Amniotic epithelial cell (primary cell): ENCODE measurements at places on chromosomes 5 and 9.

DNA sequence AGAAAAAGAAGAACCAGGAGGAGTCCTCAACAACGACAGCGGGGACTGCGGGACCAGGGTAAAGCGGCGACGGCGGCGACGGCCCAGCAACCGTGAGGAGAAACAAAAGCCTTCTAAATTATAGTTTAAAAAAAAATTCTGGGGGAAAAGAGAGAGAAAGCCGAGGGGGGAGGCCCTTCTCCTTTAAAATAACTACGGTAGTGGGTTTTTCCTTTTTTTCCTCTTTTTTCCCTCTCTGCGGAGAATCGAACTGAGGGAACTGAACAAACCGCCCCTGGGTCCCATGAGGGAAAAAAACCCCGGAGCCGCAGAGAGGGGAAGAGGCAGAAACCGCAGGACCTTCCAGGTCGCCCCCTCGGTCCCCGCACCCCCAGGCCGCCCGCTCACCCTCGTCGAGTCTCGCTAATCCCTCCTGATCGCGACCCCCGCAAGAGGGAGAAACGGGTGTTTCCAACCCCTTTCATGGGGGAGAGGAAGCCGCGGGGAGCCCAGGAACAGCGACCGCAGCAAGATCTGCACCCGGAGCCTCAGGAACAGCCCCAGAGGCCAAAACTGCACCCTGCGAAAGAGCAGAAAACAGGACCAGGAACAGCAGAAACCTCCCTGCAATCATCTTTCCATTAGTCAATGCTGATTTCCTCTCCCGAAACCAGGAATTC lies 453 bp downstream of the CPEB4 start:
- DNase-seq, result no peak

DNA sequence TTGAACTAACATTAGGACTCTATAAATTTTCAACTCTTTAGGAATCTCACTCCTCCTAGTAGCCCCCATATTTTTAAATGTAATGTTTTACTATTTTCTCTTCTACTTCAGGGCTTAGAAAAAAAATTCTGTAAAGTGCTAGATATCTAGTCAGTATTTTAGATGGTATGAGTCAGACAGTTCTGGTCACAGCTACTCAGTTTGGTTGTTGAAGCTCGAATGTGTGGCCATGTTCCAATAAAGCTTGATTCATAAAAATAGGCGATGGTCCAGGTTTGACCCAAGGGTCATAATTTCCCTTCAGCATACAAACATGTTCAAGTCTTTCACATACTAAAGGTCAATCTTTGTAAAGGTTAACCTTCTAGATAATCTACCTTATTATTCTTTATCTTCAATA lies 566.0 kb upstream of the CDH18 start:
- peak; percentile 35 for DNase-seq

GRCh38 chr5:43410414-43410813 lies 1.8 kb downstream of the CCL28 start:
- DNase-seq, result no peak

DNA sequence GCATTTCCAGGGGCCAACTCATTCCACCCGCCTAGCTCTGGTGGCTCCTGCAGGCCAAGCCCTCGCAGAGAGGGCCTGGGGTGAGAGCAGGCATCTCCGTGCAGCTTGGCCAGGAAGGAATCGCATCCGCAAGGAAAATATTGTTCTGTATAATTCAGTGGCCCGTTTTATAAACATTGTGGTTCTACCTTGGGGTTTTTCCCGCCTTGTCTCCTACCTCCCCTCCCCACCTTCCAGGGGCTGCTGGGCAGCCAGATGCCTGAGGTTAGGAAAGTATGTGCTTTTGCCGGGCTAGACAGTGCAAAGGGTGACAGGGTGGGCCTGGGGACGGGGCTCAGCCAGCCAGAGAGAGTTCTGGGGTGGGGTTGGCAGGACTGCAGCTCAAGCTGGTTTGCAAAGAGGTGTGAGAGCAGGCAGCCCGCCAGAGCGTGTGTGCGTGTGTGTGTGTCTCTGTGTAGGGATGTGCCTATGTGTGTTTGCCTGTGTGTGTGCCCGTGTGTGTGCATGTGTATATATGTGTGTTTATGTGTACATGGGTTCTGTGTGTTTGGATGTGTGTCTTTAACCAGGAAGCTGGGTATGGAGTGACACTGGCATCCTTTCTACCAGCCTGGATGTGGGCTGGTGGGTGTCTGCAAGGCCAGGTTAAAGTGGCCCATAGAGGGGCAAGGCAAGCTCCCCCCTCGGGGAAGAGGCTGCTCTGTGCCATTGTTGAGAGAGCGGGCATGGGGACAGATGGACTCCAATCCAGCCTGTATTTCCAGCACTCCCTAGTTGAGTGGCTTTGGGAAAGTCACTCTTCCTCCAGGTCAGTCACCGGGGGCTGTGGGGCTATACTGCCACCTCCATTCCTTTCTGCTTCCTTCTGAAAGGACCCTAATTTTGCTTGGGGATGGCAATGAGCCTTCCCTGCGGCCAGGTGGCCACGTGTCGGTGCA lies 10.6 kb upstream of the SLC2A6 start:
- no peak for DNase-seq

DNA sequence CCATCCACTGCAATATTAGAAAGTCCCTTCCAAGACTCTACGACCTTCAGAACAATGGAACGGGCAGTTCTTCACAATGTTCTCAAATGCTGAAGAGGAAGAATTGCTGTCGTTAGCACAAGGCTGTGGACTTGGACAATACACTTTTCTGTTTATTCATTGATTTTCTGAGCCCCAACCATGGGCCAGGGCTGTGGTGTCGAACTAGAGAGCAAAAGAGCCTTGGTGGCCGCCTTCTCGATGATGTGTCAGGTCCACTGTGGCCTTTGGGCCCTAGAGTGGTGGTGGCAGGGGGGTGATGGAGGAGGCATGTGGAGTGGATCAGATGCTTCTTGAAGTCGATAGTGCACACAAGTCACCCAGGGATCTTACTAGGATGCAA lies 18.5 kb upstream of the KIF12 start:
- DNase-seq, result no peak
